ENCODE measurements at places on chromosomes 11 and 22. TPM values are rescaled to one million over a fixed set of nuclear protein-coding genes. Genes with fewer than 3 reads are reported as not detected.

HIC2 gene
- total RNA-seq, result 4.9 TPM

FAT3 gene
- 0.05 TPM for total RNA-seq

CTSW gene
- total RNA-seq, result not detected

DRG1 gene
- total RNA-seq, result 51.6 TPM

DMC1 gene
- total RNA-seq, result 0.91 TPM

NNMT gene
- total RNA-seq, result 300 TPM

KRTAP5-9 gene
- 0.30 TPM for total RNA-seq
